GM13977 (cell line): ENCODE measurements at places on chromosomes 2 and 18.

DNA sequence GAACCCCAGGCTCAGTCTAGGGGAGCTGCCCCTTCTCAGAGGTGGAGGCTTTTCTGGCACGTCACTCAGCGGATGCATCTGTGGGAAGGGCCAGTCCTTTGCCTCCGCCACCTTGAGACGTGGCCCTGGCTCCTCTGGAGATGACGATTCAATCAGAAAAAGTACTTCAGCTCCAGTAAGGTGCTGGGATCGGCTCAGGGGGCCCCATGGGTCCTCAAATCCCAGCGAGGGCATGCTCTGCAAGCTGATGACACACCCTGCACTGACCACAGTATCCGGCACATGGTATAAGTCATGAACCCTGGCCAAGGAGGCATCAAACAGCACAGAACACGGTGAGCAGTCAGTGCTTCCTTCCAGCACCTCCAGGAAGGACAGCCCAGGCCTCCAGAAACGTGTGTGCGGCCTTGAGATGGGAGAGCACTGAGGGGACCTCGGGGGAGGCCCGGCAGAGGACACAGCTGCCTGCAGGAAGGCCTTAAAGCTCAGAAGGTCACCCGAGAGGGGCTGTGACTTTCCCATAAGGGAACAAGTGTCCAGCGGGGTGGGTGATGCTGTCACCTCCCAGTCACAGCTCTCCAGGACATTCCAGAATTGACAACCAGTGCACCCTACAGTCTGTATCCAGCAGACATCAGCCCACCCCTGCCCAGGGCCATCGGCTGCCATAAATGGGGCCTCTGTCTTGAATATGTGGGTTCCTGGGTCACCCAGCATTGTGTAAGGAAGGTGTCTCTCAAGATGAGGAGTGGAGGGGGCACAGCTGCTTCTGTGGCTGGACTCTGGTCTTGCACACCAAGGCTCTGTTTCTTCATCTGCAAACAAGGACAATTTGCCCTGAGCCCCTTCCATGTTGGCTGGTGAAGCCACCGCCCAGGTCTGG, 205.8 kb downstream of the NDUFA10 start:
- no peak for DNase-seq

- no peak for DNase-seq
These were observed 21.1 kb upstream of the DYTN start for GRCh38 chr2:206739271-206739670.

DNA sequence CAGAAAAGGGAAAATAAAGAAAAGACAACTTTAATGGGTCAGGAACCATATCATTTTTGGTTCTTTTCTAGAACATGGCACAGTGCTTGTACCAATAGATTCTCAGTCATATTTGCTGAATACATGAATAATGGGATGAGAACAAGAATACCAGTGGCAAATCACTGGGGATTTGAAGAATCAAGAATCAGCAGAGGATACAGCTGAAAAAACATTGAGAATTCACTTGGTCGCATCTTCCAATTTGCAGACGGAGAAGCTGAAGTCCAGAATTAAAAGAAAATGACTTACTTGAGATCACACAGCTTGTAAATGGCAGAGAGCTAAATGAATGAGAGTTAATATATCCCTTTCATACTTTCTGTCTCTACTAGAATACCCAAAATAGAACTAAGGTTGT, 362.2 kb downstream of the RAD51AP2 start:
- DNase-seq: no peak

GRCh38 chr18:3246635-3247239, 864 bp upstream of the MYL12A start:
- no peak for DNase-seq
